ENCODE measurements at places on chromosomes 11 and 22.
A peak's percentile ranks its signal among the peaks of the same experiment; 100 is the strongest.

- DNase-seq = no peak
Observed at GRCh38 chr11:16133867-16134266, 222.5 kb downstream of the SOX6 start.

GRCh38 chr11:101497291-101497690, 86.5 kb downstream of the TRPC6 start:
- no peak for DNase-seq

- no peak for DNase-seq
Observed at GRCh38 chr22:49021131-49021925, 806.3 kb downstream of the BRD1 start.

DNA sequence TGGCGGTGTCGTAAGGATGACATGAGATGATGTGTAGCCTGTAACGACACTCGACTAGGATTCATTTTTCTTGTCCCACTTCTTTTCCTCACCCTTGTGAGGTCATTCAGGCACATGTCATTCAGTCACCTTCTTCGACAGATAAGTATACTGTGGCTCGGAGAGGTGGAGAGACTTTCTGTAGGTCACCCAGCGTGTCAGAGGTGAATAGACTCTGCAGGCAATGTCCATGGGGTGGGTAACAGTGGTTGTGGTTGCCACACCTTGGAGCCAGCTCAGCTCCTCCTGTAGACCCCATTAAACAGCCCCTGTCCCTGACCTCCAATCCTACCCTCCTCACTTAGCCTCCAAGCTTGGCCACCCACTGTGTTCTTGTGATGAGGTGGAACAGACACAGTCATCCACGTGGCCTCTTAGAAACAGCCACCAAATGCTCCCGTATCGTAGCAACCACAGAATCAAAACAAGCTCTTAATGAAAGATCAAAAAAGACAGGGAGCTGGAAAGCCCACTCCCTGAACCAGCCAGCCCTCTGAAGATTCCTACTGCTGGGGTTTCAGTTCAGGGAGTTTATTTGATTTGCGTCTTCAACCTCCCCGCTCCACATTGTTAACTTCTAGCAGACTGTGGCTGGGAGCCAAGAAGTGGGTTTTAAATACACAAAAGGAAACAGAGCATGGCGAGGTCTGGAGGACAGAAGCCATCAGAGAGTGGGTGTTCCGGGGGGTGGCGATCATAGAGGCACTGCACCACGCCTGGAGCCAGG, 89.0 kb upstream of the GRK3 start:
- peak; percentile 14 for DNase-seq

- no peak for DNase-seq
Observed at GRCh38 chr11:111792314-111792713, 26.1 kb upstream of the PPP2R1B start.

- DNase-seq = no peak
Observed at GRCh38 chr22:30566125-30566524, 8.3 kb downstream of the GAL3ST1 start.

DNA sequence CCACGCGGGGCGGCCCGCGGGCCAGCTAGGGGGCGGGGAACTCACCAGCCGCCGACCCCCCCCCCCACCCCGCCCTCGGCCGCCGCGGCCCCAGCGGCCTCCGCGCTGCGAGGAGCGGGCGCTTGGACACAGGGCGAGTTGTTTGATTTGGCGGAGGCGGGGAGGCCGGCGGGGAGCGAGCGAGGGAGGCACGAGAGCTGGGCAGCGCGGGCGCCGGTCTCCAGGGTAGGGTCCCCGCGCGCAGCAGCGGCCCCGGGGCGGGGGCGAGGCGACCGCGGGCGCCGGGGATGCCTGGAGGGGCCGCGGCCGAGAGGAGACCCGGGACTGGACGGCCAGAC, 64.4 kb downstream of the NAV2 start:
- no peak for DNase-seq

- DNase-seq = no peak
Observed at GRCh38 chr11:64577202-64577601, 13.8 kb upstream of the SLC22A12 start.

DNA sequence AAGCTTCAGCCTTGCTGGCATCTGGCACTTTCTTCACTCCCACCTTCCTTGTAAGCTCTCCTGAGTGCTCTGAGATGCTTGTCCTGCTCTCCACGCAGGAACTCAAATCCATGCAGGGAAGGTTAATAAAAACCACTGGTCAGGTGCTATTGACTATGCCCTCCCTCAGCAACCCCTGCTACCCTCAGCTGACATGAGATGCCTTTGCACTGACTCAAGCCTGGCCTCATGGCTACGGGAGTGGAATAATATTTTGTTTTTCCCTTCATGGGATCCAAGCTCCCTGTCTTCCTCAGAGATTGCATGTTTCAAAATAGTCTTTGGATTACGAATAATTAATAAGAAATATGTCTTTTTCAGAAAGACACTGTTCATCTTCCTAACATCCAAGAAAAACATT, 31.7 kb upstream of the ABCC8 start:
- no peak for DNase-seq

DNA sequence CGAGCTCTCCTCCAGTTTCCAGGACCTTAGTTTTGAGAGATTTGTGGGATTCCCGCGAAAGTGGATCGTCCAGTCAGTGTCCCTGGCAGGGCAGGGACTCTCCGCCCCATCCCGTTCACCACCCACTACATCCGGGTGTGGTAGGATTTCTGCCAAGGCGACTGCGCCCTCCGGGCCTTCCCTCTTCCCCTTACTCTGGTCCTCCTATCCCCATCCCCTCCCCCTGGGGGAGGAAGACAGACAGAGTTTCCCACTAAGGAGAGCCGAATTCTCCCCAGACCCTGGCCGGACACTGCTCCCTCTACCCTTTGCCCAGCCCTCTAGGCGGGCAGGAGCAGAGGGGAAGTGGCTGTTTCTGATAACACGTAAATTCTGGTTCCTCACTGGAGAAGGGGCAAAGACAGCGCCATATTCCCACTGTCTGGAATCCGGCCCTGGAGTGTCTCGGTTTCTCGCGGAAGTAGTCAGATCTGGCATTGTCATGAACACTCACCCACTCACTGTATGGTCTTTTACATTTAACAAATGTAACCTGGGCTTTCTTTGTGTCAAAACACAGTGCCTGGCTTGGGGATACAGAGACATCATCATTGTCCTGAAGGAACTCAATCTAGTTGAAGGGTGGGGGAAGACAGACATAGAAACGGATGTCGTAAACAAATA, 1.1 kb upstream of the NECTIN1 start:
- peak; percentile 54 for DNase-seq

DNA sequence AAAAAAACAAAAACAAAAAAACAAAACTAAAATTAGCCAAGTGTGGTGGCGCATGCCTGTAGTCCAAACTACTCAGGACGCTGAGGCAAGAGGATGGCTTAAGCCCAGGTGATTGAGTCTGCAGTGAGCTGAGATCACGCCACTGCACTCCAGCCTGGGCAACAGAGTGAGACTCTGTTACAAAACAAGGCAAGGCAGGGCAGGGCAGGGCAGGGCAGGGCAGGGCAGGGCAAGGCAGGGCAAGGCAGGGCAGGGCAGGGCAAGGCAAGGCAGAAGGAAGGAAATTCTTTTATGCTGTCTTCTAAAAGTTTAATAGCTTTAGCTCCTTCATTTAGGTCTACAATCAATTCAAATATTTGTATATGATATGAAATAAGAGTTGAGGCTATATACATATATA, 50.1 kb upstream of the RASSF10 start:
- DNase-seq = no peak

All from nucleus accumbens (tissue), 56 donors.